ENCODE measurements at places on chromosomes 1 and 21.
A peak's percentile ranks its signal among the peaks of the same experiment; 100 is the strongest.

DNA sequence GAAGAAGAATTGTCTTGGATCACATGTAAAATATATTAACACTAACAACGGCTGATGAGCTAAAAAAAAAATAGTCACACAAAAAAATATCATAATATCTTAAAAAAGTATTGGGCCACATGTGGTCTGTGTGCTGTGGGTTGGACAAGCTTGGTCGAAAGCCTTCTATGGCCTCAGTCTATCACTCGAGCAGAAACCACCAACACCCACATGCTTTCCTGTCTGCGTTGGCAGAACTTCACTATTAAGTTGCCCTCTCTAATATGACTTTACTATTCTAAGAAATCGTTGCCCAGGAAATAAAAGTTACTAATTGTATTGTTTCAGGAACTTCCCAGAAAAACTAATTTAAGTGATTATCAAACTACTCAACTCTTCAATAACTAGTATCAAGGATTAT lies 28.2 kb upstream of the ETS2 start:
- peak; percentile 67 for DNase-seq

DNA sequence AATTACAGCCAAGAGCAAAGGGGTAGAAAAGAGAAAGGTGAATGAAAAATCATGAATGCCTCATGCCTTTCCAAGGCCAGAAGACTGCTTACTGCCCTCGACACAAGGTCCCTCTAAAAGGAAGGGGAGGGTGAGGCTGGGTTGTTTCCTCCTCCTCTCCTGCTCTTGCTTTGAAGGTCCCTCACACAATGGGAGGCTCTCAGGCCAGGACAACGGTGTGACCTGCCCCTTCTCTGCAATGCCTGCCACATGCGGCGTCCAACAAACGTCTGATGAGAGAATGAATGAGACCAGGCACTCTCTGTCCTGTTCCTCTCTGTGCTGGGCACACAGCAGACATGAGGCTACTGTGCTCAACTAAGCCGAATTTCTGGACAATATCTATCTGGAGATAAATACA lies 51.3 kb downstream of the SSBP3 start:
- DNase-seq = no peak

DNA sequence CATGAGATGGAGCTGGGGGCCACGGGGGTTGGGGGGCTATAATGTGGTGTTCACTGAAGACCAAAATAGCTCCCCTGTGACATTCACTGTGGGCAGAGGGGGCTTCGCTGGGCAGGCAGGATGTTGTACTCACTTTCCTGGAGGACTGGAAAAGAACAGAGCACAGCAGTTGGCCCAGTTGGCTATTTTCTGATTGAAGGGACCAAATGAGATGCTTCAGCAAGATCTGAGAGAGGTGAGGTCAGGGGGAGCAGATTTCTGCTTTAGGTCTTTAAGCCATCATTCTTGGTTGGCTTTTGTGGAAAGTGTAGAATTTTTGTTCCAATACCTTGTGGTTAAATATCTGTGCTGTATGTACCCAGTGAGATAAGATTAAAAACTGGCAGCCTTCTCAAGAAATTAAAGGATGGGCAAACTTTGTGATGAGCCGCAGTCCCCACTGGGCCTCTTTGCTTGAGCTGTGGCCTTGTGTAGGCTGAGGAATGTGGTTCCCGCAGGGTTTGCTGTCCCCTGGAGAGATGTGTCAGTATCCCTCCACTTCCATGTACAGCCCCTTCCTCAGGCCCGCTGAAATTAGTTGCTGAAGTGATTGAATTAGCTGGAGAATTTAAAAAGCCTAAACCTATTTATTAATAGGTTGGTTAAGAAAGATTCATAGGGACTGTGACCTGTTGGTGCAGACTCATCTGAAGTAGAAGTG lies 80.7 kb downstream of the ATP5PO start:
- no peak for DNase-seq

DNA sequence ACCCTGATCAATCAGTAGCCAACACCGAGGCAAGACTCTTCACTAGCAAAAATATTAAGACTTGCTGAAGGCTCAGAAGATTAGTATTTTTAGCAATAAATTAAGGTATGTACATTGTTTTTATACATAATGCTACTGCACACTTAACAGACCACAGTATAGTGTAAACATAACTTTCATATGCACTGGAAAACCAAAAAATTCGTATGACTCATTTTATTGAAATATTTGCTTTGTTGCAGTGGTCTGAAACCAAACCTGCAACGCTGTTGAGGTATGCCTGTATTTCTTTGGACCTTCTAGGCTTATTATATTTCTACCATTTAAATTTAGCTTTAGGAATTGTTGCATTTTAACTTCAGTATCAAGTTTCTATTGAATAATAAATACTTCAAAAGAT lies 65.8 kb upstream of the BCL9 start:
- no peak for DNase-seq

- no peak for DNase-seq
These were observed 23.4 kb downstream of the NFASC start for GRCh38 chr1:204894031-204894430.

DNA sequence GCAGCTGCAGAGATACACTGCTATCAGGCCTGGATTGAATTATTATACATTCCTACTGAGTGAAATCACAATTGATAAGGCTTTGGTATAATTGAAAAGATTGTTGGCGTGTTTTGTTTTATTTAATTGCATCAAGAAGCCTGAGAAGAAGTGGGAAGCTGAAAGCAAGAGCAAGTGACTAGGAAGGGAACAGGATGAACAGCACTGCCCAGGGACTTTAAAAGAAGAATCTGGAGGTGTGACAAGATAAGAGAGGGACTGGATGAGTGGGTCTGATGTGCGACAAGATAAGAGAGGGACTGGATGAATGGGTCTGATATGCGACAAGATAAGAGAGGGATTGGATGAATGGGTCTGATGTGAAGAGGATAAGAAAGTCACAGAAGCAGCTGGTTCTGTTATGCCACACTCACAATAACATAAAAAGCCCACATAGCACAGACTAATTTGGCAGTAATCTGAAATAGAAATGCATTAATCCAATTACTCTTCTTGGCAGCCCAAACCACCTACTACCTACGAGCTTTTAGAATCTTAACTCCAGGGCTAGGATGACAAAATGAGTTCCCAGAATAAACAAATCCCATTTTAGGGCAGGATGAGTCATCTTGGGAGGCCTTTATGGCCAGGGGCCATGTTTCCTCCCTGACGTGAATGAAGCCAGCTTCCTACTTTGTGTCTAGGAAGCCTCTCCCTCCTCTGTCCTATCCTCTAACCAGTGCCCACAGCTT lies 129.7 kb downstream of the DUSP10 start:
- DNase-seq = peak; percentile 39

- DNase-seq = peak; percentile 40
These were observed 1.2 kb downstream of the PRMT2 start for GRCh38 chr21:46636550-46637285.

DNA sequence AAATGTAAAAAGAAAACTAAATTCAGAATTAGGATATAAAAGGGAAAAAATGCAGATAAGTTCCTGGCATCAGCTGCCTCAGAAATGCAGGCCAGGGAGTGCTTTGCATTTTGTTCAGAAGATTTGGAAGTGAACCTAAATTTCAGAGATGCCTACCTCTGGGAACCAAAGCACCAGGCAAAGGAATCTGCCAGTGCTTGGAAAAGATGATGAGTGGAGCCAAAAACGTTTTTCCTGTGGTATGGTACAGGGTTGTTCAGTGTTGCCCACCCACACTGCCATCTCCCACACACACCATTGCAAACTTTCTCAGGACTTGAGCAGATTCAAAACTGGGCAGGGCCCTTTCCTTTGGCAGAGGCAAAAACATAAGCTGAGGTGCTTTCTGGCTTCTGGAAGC lies 349.5 kb downstream of the TGFB2 start:
- no peak for DNase-seq

DNA sequence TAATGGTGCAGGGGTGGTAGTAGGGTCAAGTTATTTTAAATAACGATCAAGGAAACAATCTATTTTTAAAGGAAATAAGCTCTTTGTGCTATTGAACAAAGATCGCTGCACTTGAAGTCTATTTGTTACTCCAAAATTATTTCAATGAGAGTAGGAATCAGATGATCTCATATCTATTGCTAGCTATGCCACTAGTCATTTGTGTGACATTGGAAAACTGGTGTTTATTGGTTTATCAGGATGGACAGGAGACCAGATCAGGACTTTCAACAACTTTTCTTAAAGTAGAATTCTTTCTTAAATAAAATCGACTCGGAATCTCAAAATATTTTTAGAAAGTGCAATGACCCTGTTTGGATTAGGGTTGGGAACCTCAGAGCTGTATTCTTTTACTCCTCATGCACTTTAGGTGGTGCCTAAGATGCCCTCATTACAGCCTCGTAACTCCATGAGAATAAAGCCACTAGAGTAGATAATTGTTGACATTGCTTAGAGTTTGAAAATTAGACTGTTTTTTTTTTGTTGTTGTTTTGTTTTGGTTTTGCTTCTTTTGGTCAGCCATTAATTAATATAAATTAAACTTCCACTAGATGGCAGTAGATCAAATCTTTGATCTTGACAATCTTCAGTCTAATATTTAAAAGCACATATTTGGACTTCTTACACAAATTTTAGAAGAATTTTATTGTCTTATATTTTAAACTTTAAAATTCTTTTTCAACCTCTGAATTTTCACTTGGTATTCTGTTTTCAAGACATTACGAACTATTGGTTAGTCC lies 352.4 kb downstream of the USP25 start:
- DNase-seq = peak; percentile 58

DNA sequence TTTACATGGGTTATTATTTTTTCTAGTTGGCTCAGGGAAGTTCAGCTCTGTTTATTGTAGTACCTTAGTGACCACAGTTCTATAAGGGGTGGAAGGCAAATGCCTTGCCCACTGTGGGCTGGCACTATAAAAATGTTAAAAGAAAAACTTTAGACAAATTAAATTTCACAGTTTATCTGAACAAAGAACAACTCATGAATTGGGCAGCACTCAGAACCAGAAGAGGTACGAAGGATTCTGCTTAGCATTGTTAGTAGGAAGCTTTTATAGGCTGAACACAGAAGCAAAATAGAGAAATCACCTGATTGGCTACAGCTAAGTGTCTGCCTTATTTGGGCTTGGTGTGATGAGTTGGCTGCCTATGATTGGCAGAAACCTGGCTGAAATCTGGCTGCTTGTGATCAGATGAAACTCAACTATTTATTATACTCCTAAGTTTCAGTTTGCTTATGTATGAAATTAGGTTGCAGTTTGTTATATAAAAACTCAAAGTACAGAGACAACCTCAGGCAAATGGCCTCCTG lies 35.8 kb upstream of the SLC35D1 start:
- DNase-seq = no peak

- DNase-seq = peak; percentile 60
These were observed 2.3 kb downstream of the ANP32E start for GRCh38 chr1:150233359-150234308.

- DNase-seq = no peak
These were observed 30.9 kb upstream of the NEXN start for GRCh38 chr1:77857552-77857951.

DNA sequence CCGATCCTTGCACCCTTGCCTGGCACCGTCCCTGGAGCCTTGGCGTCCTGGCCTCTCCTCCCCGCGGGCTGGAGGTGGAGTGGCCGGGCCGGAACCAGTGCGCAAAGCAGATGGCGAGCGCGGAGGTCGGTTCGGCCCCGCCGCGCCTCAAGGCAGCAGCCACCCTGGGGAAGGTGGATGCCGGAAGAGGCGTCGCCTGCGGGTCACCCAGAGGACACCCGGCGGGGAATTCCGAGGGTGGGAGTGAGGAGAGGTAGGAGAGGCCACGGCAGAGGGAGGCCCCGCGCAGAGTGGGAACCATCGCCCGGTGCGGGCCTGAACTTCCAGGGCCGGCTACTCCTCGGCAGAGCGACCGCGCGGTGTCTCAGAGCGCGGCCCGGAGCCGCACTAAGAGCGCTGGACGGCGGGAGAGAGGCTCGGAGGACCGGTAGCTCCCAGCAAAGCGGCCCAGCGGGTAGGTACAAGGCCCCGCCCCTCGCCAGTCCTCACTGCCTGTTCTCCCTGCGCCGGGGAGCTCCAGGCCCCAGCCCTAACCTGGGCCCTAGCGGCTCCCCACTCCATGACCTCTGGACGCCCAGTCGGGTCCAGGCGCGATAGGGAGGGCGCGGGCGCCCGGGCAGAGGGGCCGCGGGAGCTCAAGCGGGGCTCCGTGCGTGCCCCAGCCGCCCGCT lies at the start of gene RNF207:
Gene RNF207, plus strand, starts transcription at position 271 of the 671 bp plus-strand sequence. CDS start 417 bp downstream, outside the sequence.
- DNase-seq = peak; percentile 74

DNA sequence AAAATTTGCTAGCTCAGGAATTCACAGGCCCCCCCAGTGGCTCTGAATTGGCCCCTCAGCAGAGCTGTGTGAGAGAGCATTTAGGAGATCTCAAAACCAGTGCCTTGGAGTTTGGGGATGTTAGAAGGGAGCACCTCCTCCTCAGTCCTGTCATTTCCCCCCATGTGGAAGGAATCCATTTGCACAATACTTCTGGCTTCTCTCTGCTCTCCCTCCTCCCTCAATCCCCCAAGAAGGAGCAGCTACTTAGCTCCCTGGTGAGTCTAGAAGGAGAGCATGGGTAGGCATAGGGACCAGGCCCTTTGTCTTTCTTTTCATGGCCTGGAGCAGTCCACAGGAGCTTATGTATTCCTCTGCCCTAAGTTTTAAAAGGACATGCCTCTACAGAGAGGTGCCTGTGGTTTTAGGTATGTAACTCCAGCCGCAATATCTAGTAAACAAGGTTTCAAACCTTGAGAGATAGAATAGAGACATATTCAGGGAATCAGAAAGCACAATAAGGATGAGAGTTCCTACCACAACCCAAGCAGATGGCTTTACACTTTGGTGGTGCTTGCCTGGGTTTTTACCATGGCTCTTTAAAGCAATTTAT lies 199.4 kb downstream of the FCRL5 start:
- DNase-seq = no peak

- no peak for DNase-seq
These were observed 282.7 kb downstream of the KIF26B start for GRCh38 chr1:245437369-245438062.

GRCh38 chr1:246302711-246303317 lies 204.3 kb downstream of the SMYD3 start:
- DNase-seq = no peak

DNA sequence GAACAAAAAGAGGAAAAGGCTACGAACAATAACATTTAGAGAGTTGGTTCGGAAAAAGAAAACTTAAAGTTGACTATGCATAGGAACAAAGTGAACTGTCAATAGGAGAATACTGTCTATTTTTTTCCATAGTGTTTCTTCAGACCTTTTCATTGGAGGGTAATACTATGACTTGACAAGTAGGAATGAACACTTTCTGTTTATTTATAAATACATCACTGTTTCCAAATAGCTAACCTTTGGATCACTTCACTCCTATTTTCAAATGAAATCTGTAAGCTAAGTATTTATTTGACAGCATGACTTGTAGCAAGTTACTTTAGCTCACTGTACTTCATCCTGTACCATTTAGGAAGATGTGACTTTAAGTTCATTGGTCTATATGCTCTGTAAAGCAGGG lies 221.3 kb downstream of the COL24A1 start:
- DNase-seq = no peak

DNA sequence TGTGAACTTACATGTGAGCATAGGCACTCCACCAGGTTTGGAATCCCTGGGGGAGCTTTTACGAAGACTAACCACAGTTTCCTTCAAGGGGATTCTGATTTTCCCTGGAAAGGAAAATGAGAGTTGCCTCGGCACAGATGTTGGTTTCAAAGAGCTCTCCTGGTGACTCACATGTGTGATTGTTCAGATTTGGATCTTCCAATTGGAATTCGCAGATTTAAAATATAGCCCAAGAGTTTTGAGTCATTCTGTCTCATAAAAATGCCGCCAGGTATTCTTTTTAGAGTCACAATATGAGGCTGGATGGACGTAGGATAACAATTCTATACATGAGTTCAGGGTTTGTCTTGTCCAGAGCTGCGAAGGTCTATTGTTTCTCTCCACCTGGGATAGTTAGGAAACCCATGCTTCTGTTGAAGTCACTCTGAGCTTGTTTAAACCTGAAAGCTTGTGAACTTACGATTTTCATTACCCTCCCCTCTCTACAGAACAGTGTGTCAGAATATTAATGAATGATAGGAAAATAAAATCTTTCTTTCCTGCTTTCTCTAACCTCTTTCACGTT lies 64.9 kb downstream of the TGFB2 start:
- no peak for DNase-seq
